ENCODE measurements at places on chromosomes 5 and 9. TPM values are rescaled to one million over a fixed set of nuclear protein-coding genes. Genes with fewer than 3 reads are reported as not detected.

The PDE6A gene
- total RNA-seq = under 0.01 TPM

The C9orf85 gene
- total RNA-seq = 11.3 TPM

The PRXL2C gene
- total RNA-seq = 13.3 TPM

The PIP5K1B gene
- not detected for total RNA-seq

The FABP6 gene
- total RNA-seq = 0.31 TPM

The TRPM6 gene
- 0.08 TPM for total RNA-seq

The FASTKD3 gene
- 14.5 TPM for total RNA-seq

The PAEP gene
- total RNA-seq = not detected

The FST gene
- total RNA-seq = 230 TPM

The FAM13B gene
- 4.9 TPM for total RNA-seq

The OBP2B gene
- not detected for total RNA-seq

The MOB3B gene
- 14.0 TPM for total RNA-seq

The TTC23L gene
- not detected for total RNA-seq

The LCN10 gene
- not detected for total RNA-seq

The MEGF10 gene
- 0.08 TPM for total RNA-seq

The CNTRL gene
- 11.9 TPM for total RNA-seq

The C5orf58 gene
- total RNA-seq = not detected

The GRM6 gene
- not detected for total RNA-seq

The LIX1 gene
- total RNA-seq = not detected

The OLFM1 gene
- total RNA-seq = not detected

The ROR2 gene
- not detected for total RNA-seq

The CCDC152 gene
- 5.3 TPM for total RNA-seq

The ARSB gene
- total RNA-seq = 4.8 TPM

The PCDHB3 gene
- under 0.01 TPM for total RNA-seq

All from hair follicular keratinocyte (primary cell).